ENCODE measurements at places on chromosomes 7 and 10. TPM values are rescaled to one million over a fixed set of nuclear protein-coding genes. Genes with fewer than 3 reads are reported as not detected.

Gene CPVL
- 26.2 TPM for total RNA-seq

Gene PRKAR1B
- total RNA-seq: 23.4 TPM

Gene AGR3
- total RNA-seq: 74.3 TPM

- H3K27me3 ChIP-seq: no peaks in the 10 kb centered on the region
- H3K27ac ChIP-seq: peak overlapping the region; percentile 0
These were observed 43.7 kb downstream of the UNC5B start for GRCh38 chr10:71255808-71256660.

DNA sequence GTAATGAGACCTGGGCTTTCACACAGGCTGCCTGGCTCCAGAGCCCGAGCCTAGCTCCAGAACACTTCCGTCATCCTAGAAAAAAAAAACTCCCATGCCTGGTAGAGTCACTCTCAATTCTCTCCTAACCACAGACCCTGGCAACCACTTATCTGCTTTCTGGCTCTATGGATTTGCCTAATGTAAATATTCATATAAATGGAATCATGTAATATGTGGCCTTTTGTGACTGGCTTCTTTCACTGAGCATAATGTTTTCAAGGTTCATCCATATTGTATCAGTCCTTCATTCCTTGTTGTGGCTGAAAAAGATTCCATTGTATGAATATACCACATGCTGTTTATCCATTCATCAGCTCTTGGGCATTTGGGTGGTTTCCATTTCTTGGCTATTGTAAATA is 167.7 kb upstream of the MKLN1 start:
- no peak overlapping the region for H3K27ac ChIP-seq
- no peaks in the 10 kb centered on the region for H3K36me3 ChIP-seq
- no peak overlapping the region for H3K4me3 ChIP-seq
- H3K27me3 ChIP-seq: no peaks in the 10 kb centered on the region
- DNase-seq: no peak
